Endodermal cell (in vitro differentiated cells): ENCODE measurements at places on chromosomes 1 and 21. TPM values are rescaled to one million over a fixed set of nuclear protein-coding genes. Genes with fewer than 3 reads are reported as not detected.
A peak's percentile ranks its signal among the peaks of the same experiment; 100 is the strongest.

DNA sequence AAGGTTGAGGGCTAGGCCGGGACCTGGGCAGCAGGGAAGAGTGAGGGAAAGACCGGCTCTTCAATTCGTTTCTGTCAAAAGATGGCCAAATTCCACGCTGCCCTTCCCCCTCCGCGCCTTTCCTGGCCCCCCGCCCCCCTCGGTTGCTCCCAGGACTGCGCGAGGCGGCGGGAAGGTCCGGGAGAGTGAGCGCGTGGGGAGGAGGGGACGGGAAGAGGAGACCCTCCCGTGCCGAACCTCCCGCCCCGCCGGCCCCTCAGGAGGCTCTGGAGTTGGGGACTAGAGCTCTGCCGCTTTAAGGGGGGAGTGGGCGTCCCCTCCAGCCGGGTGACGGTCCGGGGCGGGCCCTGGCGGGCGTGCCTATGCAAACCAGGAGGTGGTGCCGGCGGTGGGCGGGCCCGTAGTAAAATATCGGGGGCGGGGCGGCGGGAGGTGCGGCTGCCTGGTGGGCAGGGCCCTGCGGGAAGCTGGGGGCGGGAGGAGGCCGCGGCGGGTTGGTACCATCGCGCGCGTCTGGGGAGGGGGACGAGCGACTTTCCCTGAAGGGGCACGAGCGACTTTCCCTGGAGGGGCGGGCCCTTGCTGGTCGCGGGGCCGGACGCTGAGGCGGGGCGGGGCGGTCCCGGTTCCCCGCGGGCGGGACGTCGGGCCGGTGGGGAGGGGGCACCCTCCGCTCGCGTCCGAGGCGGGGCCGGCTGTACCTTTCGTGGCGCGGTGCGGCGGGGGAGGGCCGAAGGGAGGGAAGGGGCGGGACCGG, 58.2 kb downstream of the BCL9 start:
- DNase-seq = peak; percentile 99

Gene IQGAP3
- total RNA-seq = 21.5 to 43.0 TPM (median 36.9 TPM) in 3 replicates

Gene SLC30A2
- 0.07 TPM in 1 of 2 replicates, not detected in the other for total RNA-seq

DNA sequence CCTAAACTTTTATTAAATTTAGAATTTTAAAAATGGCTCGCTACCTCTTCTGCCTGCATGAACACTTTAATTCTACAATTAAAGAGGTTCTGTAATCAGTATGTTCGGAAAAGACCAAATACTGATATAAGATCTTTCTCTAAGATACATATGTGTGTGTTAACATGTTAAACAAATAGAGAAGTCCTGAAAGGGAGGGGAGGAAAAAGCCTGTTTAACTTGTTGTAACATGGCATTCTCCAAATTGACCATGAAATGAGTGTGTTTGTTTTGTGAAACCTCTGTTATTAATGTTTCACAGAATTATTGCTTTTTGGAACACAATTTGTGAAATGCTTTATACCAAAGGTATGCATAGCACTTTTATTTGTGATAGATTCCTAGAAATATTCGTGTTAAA, 77.0 kb downstream of the MARK1 start:
- no peak for DNase-seq
